ENCODE measurements at places on chromosomes 7 and 10.

DNA sequence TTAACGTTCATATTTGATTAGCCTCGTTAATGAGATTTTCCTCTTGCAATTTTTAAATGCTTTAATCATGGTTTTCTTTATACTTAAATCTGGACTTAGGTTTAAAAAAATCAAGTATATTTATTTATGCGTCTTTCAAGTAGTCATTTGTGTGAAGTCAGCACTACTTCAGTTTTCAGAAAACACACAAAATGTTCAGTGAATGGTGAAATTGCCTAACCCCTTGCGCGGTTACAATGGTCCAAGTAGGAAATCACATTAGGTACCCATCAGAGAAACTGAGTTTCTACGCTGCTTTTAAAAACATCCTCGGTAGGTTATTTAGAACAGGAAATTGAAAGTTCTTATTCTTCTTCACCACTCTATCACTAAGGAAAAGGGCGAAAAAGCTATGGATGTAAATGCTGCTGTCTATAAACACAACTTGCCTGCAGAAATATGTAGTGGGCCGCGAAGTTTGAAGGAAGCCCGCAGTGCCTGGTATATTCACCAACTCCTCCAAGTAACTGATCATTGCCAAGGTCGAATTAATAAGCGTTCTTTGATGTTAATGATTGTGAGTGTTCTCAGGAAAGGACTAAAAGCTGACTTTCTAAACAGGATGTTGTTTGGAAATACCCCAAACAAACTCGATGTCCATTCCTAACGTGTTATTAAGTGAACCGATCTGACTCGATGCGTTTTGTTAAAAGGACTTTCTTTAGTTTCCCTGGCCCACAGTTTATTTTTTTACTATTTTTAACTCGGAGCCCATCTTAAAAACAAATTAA, 1.0 kb downstream of the SYPL1 start:
- no peak for DNase-seq

DNA sequence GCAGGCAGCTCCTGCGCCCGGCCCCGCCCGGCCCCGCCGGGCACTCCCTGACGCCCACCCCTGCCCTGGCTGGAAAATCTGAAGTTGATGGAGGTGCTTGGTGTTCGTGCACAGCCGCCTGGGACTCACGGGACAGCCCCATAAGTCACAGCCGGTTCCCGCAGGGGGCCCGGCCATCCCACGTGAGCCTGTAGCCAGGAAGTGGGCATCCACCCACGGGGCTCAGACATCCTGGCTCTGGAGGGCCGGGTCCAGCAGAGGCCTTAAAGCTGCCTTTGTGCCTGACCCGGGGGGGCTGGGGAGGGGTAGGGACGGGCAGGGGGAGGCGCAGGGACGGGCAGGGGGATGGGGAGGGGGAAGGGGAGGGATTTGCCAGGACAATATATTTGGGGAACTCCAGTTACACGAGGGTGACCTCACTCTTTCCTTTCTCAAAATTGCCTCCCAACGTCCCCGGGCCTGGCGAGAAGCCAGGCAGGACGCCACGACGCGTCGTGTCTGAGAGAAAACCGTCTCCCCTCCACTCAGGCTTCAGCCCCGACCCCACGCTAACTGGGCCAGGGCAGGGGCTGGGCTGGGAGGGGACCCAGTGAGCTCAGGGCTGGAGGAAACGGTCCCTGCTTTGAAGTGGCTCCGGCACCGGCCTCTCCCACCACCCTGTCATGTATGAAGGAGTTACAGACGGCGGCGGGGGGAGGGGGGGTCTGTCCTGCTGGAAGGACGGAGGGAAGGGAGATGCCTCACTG, 82.1 kb upstream of the PDGFA start:
- DNase-seq: peak; percentile 87

DNA sequence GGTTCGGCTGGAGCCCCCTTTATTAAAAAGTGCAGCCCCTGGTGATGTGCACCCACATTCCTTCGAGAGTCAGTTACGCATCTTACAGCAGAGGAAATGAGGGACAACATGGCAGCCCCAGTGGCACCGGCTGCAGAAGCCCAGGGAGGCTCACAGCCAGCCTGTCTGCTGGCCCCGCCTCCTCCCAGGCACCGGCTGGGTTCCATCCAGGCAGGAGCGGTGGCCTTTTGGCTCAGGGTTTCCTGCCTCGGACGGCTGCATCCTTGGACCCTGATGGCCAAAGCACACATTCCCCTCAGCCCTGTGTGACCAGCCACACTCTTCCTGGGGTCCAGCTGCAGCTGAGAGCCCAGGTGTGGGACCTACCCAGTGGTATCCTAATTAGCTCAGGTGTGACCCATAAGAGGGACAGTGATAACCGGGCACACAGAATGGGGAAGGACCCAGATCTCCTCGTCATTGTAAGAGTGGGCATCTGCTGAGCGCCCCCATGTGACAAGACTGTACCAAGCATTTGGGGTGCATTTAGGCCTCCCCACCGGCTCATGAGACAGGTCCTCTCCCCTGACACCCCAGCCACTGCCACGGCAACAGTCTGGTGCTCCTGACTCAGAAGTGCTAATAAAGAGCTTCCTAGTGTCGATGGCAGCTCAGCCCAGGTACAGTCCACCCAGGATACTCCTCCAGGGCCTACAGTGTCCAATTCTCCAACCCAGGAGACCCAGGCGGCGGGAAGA, 63.3 kb upstream of the CHST15 start:
- DNase-seq: peak; percentile 27

DNA sequence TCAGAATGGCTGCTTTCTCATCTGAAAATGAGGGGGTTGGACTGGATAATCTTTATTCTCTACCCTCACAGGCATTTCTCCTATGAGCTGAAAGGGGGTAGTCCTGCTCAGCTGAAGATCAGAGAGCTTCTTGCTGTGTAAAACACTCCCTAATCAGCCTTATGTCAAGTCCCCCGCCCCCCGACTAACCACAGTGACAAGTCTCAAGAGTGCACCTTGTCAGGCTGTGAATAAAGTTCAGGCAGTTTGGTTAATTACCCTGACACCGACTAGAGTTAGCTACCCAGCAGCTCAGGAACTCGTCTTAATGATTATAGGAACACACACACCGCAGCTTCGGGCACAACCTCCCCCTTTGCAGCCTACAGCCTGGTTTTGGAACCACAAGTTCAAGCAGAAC, 513.7 kb downstream of the RPS24 start:
- DNase-seq: no peak

GRCh38 chr7:108026116-108026515, 23.2 kb upstream of the LAMB1 start:
- no peak for DNase-seq

DNA sequence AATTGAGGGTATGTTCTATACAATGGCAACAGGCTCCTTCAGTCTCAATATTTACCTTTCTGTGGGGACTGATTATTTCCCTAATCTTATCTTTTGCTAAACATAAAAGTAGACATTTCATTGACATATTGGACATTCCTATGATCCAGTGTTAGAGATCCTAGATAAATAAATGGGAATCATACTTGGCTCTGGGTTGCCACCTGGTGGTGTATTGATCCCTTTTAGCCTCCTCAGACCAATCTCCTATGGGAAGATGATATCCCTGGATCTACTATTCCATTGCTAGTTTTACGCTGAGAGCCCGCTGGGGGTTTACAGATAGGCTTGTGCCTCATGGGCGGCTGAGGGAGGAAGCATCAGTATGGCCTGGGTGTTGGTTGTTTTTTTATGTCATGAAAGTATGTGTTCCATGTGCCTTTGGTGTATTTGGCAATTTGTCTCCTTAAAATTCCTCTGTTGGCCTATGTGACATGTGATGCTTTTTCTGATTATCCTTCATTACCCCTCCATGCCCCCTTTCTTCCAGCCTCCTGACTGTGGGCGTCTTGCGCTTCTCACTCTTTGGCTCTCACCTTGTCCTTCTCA, 18.8 kb downstream of the CELF2 start:
- DNase-seq: no peak

DNA sequence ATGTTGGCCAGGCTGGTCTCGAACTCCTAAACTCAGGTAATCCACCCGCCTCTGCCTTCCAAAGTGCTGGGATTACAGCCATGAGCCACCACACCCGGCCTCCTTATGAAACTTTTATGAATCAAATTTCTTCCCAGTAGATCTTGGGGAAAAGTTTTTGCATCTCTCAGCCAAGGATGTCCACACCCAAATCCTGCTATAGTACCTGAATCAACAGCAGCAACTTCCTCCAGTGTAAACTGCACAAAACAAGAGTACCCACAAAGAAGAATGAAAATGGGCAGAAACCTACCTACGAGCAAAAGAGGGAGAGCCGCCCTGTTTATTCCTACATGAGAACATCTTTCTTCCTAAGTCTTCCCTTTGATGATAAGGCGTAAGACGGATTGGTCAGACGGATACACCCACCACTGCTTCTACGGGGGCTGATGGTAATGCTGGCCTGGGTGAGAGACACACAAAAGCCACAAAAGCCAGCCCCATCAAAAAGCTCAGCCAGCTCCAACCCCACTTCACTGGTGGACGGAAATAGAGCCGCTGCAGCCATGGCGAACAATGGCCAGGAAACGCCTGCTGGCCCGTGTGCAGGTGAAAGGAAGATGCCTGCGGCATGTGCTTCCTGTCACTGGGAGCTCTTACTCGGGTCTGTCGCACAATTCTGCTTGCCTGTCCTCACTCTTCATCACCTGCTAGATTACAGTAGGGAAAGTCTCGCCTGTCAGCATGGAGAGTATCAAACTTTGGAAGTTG, 10.4 kb downstream of the JCAD start:
- DNase-seq: no peak

DNA sequence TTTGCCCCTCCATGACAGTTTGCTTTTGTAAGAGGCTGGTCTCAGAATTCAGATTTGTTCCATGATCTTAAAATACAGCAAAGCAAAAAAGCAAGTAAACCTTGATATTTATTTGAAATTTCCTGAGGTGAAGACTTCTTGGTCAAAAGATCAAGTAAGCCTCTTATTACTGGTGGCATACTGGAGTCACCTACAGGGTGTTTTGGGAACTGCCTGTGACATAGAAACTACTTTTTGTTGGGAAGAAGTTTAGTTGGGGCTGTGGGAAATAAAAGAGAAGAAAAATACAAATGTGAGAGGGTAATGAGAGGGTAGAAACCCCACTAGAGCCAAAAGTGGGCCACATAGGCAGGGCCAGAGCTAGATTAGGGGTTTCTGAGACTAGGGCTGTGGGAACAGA, 217.9 kb downstream of the OTUD1 start:
- no peak for DNase-seq

DNA sequence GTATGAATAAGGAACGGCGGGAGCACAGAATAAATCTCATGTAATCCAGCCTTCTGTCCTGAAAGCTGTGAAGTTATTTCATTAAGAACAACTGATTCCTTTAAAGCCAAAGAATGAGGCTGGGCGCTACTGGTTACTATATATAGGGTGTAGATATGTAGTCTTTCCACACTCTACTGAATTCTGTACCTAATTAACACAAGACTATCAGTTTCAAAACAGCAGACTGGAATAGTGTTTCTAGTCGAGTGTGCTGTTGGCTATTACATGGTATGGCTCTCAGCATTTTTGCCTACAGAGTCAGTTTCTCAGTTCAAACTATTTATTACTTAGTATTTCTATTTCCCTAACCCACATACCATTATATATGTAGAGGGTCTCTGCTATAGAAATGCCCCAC, 163.3 kb downstream of the THSD7A start:
- DNase-seq: no peak

DNA sequence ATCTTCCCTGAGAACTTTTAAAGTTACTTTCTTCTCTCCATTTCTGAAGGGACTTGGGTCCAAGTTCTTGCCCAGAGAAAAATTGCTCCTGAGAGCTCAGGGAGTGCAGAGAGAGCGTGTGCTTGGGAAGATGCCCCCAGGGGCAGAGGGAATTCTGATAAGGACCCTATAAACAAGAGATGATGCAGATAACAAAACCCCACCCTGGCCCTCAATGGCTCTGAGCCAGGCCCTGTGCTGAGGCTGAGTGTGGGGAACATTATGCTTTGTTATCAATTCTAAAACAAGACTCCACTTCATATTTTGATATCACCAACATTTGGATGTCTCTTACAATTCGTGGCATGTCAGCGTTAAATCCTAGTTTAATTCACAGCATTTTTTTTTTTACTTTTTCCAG, 34.4 kb upstream of the HABP2 start:
- no peak for DNase-seq

GRCh38 chr7:101891936-101892640, 74.7 kb downstream of the CUX1 start:
- DNase-seq: no peak

- peak; percentile 15 for DNase-seq
Measured at GRCh38 chr10:43251419-43252165, 15.3 kb downstream of the RASGEF1A start.

GRCh38 chr7:7212612-7213011, 30.3 kb downstream of the C1GALT1 start:
- DNase-seq: no peak

DNA sequence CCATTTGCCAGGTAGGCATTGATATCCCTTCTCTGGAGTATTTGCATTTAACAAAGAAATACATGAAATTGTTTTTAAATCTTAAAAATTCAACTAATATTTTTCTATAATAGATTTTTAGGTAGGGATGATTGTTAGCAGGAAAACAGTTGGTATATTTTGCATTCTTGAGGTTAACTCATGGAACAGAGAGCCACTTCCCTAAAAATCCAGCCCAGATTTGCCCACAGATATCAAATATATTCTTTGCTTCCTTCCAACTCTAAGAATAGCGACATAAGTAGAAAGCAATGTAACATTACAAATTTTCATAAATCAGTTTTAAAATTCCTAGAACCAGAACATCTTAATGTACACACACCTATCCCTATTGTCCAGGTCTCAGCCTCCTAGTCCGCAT, 45.0 kb upstream of the ANLN start:
- no peak for DNase-seq

GRCh38 chr7:94396037-94396431, 1.3 kb downstream of the COL1A2 start:
- DNase-seq: no peak

GRCh38 chr7:53697913-53698312, 662.5 kb downstream of the POM121L12 start:
- DNase-seq: no peak

- no peak for DNase-seq
Measured at GRCh38 chr7:93890464-93891068, at the start of gene TFPI2. TSS of gene TFPI2 (minus strand) at chr7:93890753. CDS start at chr7:93890678, 75 bp downstream.

GRCh38 chr7:47480576-47481538, 101.1 kb downstream of the TNS3 start:
- no peak for DNase-seq

DNA sequence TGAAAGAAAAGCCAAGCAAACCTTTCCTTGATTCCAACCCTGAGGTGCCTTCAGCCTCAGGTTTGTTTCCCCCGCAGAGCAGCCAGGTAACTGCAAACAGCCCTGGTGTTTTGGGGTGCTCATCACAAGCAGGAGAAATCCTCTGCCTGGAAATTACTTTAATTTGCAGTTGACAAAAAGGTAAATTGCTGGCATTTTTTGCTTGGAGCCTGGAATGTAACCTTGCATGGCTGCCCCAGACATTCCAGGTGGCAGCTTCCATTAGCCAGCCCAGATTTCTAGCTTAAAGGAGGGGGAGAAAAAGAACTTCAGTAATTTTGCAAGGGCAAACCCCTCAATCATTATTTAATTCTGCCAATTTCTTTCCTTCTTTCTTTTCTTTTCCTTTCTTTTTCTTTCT, 194.4 kb downstream of the MYOF start:
- DNase-seq: no peak

Measured in CD4-positive, alpha-beta T cell treated with Interleukin-15 for 1 hour (primary cell).